Hepatic stellate cell (primary cell): ENCODE measurements at places on chromosomes 1 and 21.

GRCh38 chr21:34997294-34997693 is 51.8 kb downstream of the RUNX1 start:
- DNase-seq = no peak

- DNase-seq = no peak
Measured at GRCh38 chr1:25647106-25647505, 30.5 kb downstream of the MAN1C1 start.

- DNase-seq = peak; percentile 34
Measured at GRCh38 chr21:32726839-32727686, 750 bp downstream of the SYNJ1 start.

DNA sequence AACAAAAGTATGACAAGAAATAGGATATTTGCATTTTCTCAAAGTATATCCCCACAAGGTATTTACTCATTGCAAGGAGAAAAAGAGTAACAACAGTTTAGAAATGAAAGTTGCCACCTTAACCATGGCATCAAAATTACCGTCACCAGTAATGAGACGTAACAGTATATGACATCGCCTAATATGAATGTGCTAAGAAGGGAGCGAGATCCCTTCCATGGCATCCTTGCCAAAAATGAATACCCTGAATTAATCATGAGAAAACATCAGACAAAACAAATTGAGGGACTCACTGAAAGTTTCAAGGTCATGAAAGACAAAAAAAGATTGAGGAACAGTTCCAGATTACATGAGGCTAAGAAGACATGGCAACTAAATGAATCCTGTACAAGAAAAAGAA is 78.9 kb upstream of the MROH9 start:
- no peak for DNase-seq

DNA sequence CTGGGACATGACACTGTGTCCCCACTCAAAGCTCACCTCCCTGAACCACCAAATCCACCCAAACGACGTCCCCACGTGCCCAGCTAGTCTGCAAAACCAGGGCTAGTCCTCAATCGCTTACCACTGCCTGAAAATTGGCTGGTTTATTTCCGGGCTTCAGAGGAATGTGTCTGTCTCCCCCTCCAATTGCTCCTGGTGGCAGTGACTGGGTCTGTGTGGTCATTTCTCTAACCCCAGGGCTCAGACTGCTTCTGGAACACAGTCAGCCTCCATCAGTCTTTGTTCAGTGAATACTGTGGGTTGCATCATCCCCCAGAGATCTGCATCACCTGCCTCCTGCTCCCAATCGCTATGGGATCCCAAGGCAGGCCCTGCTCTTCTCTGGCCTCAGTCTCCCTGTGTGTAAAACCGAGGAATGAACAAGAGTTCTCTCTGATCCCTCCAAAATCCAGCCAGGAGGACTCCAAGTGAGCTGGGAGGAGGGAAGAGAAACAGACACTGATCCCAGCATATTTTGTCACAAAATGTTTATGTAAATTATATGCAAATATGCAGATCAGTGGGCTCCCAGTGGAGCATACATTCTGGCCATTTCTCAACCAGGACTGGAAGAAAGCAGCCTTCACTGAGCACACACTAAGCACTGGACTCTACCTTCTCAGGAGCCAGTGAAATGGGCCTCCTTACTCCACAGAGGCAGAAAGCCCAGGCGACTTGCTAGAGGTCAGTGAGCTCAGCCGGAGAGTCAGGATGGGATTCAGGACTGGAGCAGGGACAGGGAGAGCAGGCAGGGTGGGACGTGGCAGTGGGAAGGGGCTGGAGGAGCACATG is 20.9 kb downstream of the SDC3 start:
- DNase-seq = peak; percentile 68

- DNase-seq = peak; percentile 67
Measured at GRCh38 chr1:230186003-230186863, 119.2 kb downstream of the GALNT2 start.

GRCh38 chr1:214712737-214713136 is 109.7 kb downstream of the CENPF start:
- DNase-seq = no peak

- DNase-seq = no peak
Measured at GRCh38 chr1:240116831-240117769, 25.4 kb downstream of the FMN2 start.

DNA sequence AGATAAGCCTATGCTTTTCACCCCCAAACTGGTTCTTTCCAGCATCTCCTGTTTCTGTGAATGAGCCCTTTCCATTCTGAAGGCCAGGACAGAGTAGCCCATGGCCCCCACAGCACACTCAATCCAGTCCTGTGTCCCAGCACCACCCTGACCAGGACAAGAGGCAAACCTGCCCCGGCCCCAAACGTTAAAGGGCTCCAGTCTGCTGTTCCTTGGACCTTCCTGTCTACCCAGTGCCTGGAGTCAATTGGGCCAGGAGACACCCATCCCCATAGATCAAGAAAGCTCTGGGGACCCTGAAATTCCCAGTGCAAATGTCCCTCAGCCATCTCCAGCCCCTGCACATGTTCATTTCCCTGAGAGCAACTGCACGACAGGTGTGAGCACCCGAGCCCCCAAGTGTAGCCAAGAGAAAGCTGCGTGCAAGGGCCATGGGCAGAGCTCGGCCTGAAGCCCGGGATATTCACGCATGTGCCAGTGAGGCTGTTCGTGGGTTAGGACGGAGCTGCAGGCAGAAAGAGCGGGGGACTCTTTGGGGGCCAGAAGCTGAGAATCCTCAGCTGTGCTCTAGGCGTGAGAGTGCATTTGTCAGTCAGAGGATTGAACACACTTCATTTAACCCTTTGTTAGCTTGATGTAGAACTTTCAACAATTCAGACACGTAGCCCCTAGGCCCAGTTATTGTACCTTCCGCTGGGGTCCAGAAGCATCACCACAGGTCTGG is 4.2 kb upstream of the RIPK4 start:
- no peak for DNase-seq

- DNase-seq = peak; percentile 24
Measured at GRCh38 chr1:235329139-235329902, 951 bp downstream of the GGPS1 start.

- no peak for DNase-seq
Measured at GRCh38 chr1:92326681-92327080, 27.8 kb downstream of the RPAP2 start.

- DNase-seq = no peak
Measured at GRCh38 chr1:41591891-41592290, 107.4 kb upstream of the EDN2 start.

GRCh38 chr1:158019171-158019868 is 25.9 kb downstream of the KIRREL1 start:
- peak; percentile 73 for DNase-seq

DNA sequence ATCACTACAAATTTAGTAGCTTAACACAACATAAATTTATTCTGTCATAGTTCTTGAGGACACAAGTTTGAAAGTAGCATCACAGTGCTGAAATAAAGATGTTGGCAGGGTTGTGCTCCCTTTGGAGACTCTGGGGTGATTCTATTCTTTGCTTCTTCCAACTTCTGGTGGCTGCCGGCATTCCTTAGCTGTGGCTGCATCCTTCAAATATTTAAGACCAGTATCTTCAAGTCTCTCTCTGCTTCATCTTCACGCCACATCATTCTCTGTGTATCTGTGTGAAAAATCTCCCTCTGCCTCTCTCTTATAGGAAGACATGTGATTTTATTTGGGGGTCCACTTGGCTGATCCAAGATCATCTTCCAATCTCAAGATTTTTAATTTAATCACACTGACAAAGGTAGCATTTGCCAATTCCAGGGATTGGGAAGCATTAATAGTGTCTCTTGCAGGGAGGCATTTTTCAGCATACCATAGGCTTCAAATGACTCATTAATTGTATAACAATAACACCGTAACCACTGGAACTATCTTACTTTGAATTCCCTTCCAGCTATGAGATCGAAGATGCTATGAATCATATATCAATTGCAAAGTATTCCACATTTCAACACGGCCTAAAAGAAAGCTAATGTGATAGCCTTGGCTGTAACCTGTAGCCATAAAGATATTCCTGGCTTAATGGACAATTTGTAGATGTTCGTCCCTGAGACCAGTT is 74.6 kb downstream of the DPT start:
- no peak for DNase-seq

DNA sequence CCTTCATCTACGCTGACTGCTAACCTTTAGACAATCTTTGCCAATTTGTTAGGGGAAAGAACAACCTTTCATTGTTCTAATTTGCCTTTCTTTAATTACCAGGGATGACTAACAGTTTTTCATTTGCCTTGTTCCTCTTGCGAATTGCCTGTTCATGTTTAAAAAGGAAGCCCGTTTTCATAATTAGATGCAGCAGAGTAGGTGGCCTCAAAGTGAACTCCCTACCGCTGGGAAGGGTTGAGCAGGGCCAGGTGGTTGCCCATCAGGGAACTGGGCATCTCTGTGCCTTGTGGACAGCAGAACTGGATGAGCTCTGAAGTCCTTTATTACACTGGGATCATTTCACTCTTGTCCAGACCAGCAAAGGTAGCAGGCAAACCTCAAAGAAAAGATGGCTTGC is 59.0 kb downstream of the HIVEP3 start:
- no peak for DNase-seq

GRCh38 chr1:1914971-1915692 is at the start of gene CALML6:
Gene CALML6, plus strand, starts transcription at chr1:1915260. Its CDS starts 21 bp downstream, at chr1:1915281.
- DNase-seq = no peak

DNA sequence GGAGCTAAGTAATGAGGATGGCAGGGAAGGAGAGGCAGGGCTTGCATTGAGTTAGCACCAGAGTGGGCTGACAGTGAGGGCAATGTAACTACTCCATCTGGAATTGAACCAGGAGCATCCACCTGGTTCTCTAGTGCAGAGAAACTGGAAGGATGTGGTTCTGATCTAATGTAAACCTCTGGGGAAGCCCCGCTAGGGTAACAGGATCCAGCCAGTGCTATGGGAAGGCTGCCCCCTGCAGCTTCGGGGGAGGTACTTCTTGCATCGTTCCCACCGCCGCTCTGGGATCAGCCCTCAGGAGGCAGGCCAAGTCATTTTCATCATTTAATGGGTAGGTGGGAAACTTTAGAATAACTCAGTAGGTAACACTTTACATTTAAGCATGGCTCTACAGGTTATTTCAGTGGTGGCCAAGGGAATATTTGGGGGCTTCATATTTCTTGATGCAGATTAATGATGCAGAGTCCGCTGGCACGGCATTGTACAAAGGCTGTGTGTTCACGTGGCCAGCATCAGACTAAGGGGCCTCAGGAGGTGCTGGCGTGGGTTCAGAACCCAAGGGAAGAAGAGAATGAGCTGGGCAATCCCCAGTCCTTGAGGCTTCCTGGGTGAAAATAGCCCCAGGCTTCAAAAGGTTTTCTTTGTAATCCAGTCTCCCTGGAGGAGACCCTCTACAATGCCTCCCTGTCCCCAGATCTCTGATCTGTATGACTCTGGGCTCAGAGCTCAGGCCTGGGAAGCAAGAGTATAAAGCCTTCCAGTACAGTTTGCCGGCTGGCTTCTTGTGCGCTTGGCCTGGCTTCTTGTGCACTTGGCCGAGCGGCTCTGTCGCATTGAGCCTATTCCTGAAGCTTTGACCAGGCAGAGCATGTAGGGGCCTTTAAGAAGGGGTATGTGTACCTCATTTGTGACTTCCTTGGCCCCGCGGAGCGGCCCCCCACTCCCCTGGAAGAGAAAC is 26.4 kb upstream of the KAZN start:
- no peak for DNase-seq

DNA sequence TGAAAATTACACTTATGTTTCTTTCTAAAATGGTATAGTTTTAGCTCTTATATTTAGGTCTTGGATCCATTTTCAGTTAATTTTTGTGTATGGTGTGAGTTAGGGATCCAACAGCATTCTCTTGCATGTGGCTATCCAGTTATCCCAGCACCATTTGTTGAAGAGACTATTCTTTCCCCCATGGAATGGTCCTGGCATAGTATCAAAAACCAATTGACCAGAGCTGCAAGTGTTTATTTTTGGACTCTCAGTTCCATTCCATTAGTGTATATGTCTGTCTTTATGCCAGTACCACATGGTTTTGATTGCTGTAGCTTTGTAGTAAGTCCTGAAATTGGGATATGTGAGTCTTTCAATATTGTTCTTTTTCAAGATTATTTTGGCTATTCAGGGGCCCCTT is 14.3 kb downstream of the TTLL10 start:
- no peak for DNase-seq

- DNase-seq = no peak
Measured at GRCh38 chr1:53799141-53799540, 39.0 kb downstream of the NDC1 start.

GRCh38 chr1:175563236-175563895 is 180.0 kb downstream of the TNR start:
- no peak for DNase-seq

GRCh38 chr1:169120066-169120465 is 13.6 kb downstream of the ATP1B1 start:
- peak; percentile 39 for DNase-seq

GRCh38 chr1:89489047-89489729 is 35.4 kb upstream of the LRRC8B start:
- no peak for DNase-seq

DNA sequence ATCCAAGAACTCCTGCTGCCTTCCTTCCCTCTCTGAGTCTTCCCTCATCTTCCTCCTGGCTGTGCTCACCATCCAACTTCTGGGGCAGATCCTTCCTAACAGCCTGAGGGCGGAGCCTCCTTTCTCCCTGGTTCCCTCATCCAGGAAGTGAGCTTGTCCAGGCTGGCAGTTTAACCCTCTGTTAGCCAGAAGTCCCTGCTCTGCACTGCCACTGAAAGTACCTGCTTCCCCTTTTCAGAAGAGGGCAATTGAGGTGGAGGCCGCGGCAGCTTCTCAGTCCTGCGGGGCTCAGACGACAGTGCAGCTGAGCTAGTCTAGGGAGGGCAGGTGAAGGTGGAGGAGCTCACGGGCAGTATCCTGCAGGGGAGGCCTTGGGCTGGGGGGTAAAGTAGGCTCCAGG is 149.1 kb downstream of the FCRL5 start:
- DNase-seq = peak; percentile 31

DNA sequence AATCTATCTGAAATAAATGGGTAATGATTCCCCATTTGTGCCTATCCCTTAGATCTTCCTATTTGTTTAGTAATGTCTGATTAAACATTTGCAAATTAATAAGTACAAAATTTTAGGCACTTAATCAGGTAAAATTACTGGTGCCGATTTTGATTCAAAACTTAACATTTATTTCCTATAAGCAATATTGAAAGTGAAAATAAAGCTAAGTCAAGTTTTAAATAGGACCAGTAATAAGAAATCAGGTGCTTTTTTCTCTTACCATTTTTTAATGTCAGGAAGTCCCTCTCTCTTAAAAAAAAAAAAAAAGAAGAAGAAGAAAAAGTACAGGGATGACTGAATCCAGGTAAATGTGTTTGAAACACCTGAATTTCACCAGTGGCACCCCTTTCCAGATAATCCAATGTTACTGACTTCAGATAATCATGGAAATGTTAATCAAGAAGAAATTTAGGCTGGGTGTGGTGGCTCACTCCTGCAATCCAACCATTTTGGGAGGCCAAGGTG is 836 bp upstream of the GBP4 start:
- no peak for DNase-seq

GRCh38 chr1:39130325-39130724 is 74.2 kb upstream of the MACF1 start:
- DNase-seq = no peak

GRCh38 chr1:201221201-201221846 is 30.7 kb downstream of the IGFN1 start:
- no peak for DNase-seq

- peak; percentile 92 for DNase-seq
Measured at GRCh38 chr1:154419620-154420571, 14.8 kb downstream of the IL6R start.

- no peak for DNase-seq
Measured at GRCh38 chr1:85196358-85196757, 4.5 kb downstream of the SYDE2 start.
